ENCODE measurements at places on chromosomes 2 and 18. TPM values are rescaled to one million over a fixed set of nuclear protein-coding genes. Genes with fewer than 3 reads are reported as not detected.
A peak's percentile ranks its signal among the peaks of the same experiment; 100 is the strongest.

GRCh38 chr2:241902357-241902991, 32.9 kb downstream of the RTP5 start:
- peak; percentile 80 for DNase-seq

DNA sequence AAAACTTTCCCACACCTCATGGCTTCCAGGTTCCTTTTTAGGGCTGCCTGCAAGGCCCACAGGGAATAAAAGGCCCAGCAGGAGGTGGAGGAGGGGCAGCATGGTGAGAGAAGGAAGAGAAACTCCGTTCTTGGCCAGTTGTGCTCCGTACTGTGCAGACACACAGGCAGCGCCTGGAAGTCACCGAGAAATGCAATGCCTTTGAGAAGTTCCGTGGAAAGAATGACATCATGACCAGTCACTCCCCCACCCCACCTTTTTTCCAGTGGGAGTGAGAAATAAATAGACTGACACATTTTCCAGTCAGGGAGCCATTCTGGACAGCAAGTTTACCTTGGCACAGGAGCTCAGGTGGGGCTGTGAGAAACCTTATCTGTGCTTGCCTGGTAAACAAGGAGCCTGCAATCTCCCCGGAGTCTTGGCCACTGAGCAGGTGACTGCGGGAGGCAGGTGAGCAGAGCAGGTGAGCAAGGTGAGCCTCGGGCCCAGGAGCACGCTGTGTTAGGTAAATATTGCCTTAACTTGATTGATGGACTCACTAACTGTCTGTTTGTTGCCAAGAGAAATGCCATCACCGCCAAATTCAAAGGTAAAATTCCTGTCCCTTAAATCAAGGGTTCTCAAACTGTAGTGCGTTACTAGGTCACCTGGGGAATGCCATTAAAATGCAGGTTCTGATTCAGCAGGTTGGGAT, 13.5 kb upstream of the LBH start:
- no peak for DNase-seq

DNA sequence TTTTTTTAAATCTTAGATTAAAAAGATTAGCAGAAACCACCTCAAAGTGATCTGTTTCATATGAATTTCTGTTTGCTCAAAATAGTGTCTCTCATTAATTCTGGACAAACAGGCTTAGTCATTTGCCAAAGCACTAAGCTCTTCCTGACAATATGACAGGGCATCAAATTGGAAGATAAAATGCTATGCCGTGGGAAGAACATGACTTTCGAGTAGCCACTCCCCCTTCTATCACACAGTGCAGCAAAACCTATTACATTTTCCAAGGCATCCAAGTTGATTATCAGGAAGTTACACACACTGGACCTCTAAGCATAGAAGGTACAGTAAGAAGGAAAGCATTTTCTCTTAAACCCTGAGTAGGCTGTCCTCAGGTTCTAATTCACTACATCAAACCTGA, 89.5 kb downstream of the STK39 start:
- no peak for DNase-seq

Gene MC5R
- not detected for total RNA-seq

GRCh38 chr2:160405077-160405867, 88.3 kb downstream of the RBMS1 start:
- no peak for DNase-seq

- DNase-seq = peak; percentile 70
Measured at GRCh38 chr2:127622561-127623387, 23.2 kb upstream of the GPR17 start.
